ENCODE measurements at places on chromosomes 12 and 14. TPM values are rescaled to one million over a fixed set of nuclear protein-coding genes. Genes with fewer than 3 reads are reported as not detected.

DNA sequence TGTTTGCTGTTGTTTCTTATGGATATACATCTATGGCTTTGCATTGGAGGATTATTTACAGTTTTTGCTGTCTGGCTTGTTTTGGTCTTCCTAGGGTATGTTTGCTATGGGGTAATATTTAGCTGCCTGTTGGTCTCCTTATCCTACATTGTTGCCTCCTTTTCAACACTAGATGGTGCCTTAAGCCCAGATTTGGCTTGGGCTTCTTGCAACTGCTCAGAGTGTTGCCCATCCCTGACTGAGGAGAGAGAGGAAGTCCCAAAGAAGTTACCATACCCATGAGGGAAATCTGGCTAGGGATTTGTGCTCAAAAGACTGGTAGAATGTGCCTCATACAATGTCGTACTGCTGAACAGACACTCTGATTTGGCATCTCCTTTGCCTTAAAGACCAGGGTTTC, 94.6 kb upstream of the MUCL1 start:
- DNase-seq = no peak

GRCh38 chr14:103416916-103417315, 31.7 kb downstream of the MARK3 start:
- no peak for DNase-seq

DNA sequence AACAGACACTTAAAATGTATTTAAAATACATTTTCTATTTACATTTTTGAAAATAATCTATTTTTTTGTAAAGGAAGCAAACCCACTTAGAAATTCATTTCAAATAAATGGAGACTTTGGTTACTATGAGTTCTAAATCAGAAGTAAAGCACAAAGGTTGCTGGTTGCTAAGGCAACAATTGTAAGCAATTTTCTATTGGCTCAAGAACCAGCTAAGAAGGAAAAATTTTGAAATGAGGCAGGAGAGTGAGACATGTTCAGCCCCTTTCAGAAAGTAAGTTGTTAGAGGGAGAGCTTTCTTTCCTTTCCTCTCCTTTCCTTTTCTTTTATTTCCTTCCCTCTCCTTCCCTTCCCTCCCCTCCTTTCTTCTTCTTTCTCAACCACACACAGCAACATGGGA, 80.7 kb downstream of the PRMT8 start:
- no peak for DNase-seq

- DNase-seq = no peak
These were observed 924.5 kb downstream of the AACS start for GRCh38 chr12:125989696-125990095.

- DNase-seq = no peak
These were observed 3.9 kb upstream of the ENDOU start for GRCh38 chr12:47729233-47729632.

DNA sequence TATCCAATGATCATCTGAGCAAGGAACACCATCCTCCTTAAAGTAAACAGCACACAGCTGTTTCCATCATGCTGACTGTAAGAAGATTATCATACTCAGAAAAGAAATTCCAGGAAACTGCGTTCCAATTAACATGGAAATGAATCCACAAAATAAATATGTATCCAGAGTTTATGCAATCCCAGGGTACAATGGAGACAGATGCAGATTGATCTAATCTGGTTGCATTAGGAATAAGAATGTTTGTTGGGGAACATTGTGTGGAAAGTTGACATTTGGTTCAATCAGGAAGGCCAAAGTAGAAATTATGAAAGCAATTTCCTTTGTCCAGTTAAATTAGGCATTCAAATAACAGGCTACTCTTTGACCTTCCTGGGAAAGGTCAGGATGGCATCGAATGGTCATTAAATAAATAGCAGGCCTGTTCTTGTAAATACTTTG, 236.9 kb upstream of the AMIGO2 start:
- DNase-seq = no peak

DNA sequence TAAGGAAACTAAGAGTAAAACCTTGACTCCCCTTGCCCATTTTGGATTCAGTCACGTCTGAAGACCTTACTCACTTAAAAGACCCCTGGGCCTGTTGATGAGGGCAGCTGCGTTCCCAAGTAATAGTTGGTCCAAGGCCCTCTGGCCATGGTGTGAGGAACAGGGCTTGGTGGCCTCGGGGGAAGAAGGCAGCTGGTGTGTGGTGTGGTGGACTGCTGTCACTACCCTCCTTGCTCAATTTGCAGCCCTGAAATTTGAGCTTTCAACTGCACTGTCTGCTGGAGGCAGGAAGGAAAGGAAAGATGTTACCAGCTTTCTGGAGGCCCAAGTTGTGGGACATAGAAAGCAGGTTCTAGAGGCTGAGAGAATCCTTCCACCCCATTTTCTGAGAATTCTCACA, 128.2 kb downstream of the SLC38A6 start:
- DNase-seq = no peak

GRCh38 chr12:28025821-28026505, 53.4 kb upstream of the PTHLH start:
- DNase-seq = no peak

GRCh38 chr12:93419388-93420034, 22.2 kb downstream of the UBE2N start:
- DNase-seq = no peak

DNA sequence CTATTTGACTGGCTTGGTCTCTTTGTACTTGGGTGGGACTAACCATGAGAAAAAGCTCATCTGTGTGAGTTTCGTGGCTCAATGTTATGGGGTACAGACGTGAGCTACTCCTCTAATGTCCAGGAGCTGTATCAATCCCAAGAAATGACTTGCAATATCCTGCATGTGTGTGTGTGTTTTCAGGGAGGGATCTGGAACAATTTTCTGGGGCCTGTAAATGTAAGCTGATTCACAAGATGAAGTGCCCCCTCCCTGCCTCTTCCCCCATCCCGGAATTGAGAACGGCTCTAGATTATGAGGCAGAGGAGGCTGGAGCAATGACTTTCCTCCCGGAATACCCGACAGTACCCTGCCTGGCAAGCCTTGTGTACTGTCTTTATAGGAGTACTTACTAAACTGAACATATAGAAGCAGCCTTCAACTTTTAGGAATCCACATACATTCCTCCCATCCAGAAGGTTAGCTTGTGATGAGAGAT, 53.9 kb downstream of the TMX1 start:
- no peak for DNase-seq

The EIF5 gene
- total RNA-seq = 340 TPM

The MANSC4 gene
- not detected for total RNA-seq

The RASSF9 gene
- total RNA-seq = 2.0 TPM
